ENCODE measurements at places on chromosomes 16 and 17. TPM values are rescaled to one million over a fixed set of nuclear protein-coding genes. Genes with fewer than 3 reads are reported as not detected.

DNA sequence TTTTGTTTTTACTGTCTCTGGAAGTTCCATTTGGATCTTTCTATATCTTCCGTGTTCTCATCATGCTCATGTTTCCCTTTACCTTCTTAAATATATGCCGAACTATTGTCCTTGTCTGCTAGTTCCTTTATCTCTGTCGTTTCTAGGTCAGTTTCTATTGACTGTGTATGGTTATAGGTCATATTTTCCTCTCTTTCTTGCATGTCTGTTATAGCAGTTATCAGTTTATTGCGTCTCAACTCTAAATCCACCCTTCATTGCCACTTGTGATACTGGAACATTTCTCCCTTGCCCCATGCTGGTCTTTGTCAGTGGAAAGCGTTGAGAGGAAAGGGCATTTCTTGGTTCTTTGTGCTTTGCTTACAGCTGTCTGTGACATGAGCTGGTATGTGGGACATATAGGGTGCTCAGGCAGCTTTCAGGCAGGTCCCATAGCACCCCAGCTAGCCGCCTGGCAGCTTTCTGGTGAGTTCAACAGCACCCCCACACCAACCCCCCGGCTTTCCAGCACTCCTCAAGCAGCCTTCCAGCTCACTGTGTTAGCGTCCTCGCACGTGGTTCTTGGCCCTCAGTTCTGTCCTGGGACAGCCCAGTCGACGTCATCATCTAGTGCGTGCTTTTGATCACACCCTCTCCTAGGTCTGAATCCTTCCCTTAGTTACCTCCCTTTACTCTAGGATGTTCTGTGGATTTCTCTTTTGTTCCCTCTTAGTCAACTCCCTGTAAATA lies 15.4 kb upstream of the DNASE1 start:
- DNase-seq = no peak

- no peak for DNase-seq
These were observed 203.7 kb downstream of the PHKB start for GRCh38 chr16:47664653-47665325.

DNA sequence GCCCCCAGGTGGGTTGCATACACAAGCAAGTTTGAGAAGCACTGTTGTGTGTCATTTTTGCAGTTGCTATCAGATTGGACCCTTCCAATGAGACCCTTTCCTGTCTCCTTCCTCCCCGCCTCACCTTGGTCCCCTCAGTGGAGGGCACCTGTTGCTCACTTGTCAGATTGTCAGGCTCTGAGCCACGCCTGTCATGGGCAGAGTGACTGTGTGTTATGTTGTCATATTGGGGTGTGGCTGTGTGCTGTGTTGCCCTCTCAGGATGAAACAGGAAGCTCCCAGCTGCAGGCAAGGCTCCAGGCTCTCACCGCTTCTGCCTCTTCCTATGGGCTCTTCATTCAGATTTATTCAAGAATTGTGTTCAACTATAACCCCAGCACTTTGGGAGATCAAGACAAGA lies 302.9 kb downstream of the CPPED1 start:
- no peak for DNase-seq

DNA sequence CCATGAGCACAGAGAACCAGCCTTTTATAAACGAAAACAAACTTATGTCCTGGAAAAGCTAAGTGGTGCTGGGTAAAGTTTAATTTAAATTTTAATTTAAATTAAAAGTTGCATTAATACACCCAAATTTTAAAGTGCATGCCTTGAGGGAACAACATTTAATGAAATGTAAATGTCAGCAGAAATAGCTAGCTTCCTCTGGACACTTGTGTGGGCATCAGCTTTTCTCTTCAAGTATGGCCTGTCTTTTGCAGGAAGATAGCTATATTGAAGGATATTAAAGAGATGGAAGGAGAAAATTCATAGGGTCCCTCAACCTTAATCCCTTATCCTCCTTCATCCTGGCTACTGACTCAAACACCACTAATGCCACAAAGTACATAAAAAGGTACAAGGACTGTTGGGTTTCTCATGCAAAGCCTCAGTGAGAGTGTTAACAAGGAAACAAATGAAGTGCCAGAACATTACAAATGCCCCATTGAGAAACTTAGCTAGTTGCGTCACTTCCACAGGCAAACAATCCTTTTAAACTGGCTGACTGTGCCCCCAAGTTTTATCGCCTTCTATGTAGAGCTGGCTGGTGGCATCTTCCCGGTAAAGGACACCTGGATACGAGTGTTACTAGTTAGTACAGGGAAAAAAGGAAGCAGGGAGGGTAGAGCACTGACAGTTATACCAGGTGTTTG lies 14.1 kb downstream of the PHF12 start:
- DNase-seq = no peak

GRCh38 chr17:47698749-47699535 lies 5.0 kb downstream of the TBKBP1 start:
- DNase-seq = peak; percentile 88

Gene C17orf78
- not detected for total RNA-seq

GRCh38 chr16:89737341-89738071 lies 16.2 kb downstream of the ZNF276 start:
- no peak for DNase-seq

Gene RAB11FIP4
- 47.3 TPM for total RNA-seq

Measured in WTC11 (cell line).